ENCODE measurements at places on chromosomes 13 and 19.

GRCh38 chr13:113411216-113412023 is 41.9 kb downstream of the ADPRHL1 start:
- peak; percentile 80 for DNase-seq

GRCh38 chr19:54162241-54162805 is 2.8 kb upstream of the LENG1 start:
- no peak for DNase-seq

DNA sequence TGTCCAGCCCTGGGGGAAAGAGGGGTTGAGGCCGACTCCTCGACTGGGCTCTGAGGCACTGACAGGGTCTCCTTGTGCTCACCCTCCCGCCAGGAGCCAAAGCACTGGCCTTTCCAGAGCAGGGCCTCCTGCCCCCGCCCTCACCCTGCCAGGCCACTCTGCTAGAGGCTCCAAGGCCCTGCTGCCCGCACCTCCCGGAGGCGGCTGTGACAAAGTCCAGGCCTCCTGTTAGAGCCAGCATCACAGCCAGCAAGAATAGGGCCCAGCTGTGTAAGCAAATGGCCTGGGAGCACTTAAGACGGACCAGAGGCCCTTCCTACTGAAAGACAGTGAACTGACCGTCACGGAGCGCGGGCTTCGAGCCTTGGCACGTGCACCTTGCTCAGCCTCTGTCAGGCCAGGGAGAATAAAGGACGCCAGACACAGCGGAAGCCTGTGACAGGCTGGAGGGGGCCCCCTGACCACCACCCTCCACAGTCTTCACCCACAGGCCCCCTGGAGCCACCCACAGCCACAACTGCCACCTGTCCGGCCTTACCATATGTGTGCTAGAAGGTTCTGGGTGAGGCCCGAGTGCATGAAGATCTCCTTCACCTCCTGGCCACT is 50.9 kb downstream of the EPS15L1 start:
- no peak for DNase-seq

DNA sequence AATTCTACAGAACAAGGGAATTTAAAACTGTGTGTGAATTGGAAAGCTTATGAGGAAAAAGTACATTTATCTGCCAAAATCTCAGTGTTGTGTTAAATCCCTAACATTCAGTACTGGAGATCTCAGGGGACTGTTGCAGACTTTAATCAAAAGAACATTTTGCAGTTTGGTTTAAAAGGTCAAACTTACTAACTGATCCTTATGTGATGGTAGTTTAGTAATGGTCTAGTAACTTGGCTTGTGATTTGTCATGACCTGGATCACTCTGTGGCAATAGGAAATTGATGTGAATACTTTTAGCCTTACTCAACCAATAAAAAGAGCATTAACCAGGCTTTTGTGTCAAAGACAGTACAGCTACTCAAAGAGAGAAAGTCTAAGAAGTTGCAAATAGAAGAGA is 862.1 kb upstream of the MIR17HG start:
- no peak for DNase-seq

- DNase-seq = no peak
These were observed 42.2 kb upstream of the VSTM2B start for GRCh38 chr19:29483641-29483920.

DNA sequence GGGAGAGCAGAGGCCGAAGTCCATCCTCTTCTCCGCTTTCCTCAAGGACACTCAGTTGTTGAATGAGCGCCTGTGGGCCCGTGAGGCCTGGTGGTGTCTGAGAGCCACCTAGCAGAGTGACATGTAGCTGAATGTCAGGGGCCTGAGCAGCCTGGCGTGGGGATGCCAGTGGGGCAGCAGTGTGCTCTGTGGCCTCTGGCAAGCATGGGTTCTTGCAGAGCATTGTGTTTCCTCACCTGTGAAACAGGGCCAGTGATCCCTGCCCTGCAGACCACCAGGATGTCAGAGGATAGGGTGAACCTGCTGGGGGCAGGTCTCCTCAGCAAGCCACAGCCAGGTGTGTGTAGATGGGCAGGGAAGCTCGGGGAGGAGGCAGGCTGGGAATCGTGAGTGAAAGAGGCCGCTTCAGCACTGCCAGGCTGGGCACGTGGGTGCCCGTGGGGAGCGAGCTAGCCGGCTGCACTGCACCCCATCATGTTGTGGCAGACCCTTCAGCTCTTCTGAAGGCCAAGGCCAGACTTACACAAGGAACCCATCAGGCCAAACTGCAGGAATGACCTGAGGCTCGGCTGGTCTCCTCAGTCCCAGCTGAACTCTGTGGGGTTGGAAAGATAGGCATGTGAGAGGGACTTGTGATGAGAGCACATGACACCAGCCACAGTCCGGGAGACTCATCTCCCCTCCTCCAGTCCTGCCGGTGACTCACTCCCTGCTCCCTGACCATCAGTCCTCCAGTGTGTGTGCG is 5.0 kb downstream of the PPP1R37 start:
- DNase-seq = no peak

DNA sequence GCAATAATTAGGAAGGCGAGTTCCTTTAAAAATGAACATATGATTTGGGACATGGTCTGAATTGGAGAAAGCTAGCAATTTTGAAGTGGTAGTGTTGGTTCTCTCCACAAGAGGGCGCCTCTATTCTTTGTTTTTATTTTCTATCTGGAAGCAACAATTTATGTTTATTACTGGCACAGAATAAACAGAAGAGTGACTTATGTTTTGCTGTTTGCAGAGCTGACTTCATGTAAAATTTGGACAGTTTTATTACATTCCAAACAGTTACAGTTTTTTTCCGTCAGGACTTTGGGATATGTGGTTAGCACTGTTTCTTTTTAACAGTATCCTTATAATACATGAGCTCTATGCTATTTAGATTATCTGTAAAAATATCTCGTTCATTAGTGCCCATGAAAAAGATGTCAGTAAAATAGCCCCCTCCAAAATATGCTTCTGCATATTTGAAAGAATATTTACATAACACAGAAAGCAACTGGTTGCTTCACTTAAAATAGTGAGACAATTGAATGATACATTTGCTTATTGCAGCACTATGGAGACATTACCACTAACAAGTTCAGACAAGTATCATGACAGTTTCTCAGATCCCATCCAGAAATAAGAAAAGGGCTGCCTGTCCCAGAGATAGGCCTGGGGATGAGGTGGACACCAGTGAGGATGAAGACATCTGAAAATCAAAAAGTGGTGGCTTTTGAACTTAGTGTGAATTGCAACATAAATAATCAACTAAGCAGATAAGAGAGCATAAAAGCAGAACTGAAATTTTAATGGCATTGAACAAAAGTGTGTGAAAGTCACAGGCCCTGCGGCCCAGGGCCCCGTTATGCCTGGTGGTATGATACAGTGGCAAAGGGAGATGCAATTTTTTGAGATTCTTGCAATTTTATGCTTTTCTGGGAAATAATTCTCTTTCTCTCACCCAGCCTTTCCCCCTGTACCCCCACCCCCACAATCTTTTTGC is 32.3 kb upstream of the FGF9 start:
- DNase-seq = no peak

GRCh38 chr13:44668688-44669087 is 92.6 kb upstream of the TSC22D1 start:
- DNase-seq = no peak

DNA sequence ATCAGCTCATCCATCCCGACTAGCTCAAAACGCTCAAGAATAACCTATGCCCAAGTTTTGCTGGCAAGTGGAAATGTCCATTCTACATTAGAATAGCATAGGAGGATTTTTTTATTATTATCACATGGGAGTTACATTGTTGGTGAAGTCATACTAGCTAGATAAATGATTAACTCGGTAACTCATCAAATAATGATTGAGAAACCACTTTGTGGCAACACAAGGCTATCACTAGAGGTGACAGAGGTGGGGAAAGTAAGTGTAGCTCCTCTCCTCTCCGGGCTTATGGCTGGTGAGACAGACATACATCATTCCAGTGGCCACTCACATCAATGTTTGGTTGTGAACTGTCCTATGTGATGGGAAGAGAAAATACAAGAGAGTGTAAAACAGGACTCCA is 161.6 kb downstream of the ZIC5 start:
- no peak for DNase-seq

DNA sequence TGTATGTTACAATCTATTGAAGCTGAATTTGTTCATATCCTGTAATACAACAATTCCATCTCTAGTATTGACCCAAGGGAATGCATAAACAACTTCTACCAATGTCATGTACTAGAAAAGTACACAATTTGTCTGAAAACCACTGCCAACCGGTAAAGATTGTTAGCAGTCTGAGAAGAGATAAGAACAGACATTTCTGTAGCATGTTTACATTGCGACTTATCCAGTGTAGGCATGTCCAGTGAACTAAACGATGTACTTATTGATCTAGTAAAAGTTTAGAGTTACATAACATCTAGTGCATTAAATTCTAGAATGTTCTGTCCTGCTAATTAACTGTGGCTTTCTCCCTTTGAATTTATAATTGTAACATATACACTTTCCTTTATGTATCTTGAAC is 425.9 kb downstream of the SLITRK6 start:
- DNase-seq = no peak

GRCh38 chr13:73216381-73216831 is 157.6 kb downstream of the KLF5 start:
- DNase-seq = no peak

DNA sequence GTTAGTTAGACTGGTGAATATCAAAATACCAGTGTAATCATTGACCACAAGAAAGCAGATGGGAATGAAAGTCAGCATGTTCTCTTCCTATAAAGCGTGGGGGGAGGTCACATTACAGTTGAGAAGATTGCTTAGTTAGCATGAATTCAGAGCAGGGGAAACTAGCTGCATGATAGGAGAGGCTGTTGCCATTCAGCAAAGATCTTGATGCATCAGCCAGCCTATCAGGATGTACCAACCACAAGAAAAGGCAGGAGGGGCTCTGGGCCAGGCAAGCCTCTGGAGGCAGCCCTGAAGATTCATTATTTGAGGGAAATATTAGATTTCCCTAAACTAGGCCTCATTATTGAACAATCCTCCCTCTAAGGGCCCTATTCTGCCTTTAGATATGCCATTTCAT is 5.0 kb upstream of the MTMR6 start:
- peak; percentile 82 for DNase-seq

GRCh38 chr19:17841810-17842662 is 5.7 kb downstream of the JAK3 start:
- peak; percentile 69 for DNase-seq

DNA sequence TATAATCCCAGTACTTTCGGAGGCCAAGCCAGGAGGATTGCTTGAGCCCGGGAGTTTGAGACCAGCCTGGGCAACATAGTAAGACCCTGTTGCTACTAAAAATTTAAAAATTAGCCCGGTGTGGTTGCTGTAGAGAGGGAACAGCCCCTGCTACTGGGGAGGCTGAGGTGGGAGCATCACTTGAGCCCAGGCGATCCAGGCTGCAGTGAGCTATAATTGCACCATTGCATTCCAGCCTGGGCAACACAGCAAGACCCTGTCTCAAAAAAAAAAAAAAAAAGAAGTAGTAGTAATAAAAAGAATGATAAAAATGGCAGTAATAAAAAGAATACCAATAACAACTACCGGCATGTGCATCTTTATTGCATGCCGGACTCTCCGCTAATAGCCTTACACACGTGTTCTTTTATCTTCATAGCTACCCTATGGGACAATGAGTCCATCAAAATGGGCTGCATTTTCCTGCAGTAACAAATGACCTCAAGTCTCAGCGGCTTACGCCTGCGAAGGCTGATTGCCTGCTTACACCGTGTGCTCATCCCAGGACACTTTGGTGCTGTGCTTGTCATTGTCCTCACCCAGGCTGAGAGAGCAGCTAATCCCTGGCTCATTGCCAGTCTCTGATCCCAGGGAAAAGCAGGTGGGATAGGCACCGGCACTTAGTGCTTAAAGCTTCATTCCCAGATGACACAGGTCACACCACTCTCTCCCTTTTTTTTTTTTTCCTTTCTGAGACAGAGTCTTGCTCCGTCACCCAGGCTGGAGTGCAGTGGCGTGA is 14.4 kb upstream of the SYCN start:
- DNase-seq = peak; percentile 89

- no peak for DNase-seq
These were observed 13.8 kb downstream of the CEACAM1 start for GRCh38 chr19:42514449-42514848.

DNA sequence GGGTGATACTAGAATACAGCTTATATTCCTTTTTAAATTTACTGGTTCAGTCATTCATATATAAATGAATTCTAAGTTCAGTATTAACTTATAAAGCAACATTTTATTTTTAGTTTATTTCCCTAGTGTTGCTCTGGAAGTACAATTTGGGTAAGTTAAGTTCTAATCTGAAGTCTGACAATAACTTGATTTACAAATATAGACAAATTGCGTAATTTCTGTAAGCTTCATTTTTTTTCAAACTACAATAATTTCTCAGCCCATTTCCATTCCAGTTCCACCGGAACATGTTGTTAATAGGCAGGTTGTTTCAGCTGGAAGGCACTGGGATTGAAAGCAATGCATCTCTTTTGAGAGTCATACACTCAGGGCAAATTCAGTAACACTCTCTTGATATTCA is 2000.7 kb downstream of the OLFM4 start:
- no peak for DNase-seq

DNA sequence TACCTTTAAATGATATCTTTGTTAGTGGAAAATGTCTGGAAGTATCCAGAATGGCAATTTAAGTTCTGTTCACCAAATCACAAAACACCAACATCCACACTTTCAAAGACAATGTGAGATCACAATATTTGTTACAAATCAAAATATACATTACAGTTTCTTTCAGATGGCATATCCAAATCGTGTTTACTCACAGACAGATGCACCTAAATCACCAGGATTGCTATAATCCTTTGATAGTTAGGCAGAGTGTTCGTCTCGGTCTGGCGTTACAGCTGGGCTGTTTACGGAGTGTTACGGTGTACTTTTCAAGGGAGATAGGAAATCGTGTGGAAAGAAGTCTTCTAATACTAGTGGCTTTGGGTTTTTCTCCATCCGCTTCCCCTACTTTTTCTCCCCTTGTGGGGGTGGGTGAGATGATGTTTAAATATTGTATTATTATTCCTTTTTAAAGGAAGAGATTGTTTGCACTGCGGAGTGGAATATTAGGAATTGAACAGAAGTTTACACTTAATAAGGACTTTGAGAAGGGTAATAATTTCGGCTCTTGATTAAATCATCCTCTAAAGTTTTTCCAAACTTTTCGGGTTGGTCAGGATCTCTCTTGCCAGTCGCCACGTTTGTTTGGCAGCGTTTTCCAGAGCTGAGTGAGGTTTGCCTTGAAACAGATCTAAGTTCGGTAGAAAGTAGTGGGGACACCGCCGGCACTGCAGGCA is 1.8 kb downstream of the MAB21L1 start:
- no peak for DNase-seq

- no peak for DNase-seq
These were observed 86.1 kb downstream of the GGACT start for GRCh38 chr13:100502446-100502845.

DNA sequence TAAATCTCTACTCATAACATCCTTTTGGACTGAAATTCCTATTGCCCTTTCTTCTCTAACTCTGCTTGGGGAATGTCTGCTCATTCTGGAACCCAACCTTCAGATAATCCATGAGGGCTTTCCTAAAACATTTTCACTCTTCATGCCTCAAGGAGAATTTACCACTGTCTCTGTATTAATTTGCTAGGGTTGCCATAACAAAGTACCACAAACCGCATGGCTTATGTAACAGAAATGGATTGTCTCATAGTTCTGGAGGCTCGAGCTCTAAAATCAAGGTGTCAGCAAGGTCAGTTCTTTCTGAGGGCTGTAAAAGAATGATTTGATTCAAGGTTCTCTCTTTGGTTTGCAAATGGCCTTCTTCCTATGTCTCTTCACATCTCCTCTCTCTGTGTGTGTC is 209.7 kb downstream of the LACC1 start:
- no peak for DNase-seq

All from WERI-Rb-1 (cell line).